ENCODE measurements at places on chromosomes 2 and 18. TPM values are rescaled to one million over a fixed set of nuclear protein-coding genes. Genes with fewer than 3 reads are reported as not detected.

The MROH2A gene
- total RNA-seq: not detected

The CHRND gene
- not detected for total RNA-seq

DNA sequence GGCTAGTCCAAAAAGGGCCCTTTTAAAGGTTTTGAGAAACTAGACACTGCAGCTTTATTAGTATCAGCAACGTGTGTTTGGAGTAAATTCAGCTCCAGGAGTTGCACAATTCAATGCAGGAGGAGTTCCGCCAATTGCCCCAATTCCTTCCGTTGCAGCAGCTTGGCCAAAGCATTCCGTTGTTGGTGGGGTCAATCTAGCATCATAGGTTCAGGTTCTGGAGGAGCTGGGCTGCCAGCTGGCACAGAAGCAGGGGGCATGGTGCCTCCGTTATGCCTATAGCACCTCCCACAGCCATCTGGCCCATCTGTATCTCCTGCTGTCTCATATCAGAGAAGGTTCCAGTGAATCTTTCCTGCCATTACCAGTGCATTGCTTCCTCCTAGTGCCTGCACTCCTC is 55.4 kb downstream of the REL start:
- no peaks in the 10 kb centered on the region for H3K36me3 ChIP-seq
- DNase-seq: no peak
- H3K27ac ChIP-seq: no peak overlapping the region
- no peak overlapping the region for H3K4me3 ChIP-seq
- no peaks in the 10 kb centered on the region for H3K4me1 ChIP-seq

- no peaks in the 10 kb centered on the region for H3K27me3 ChIP-seq
- H3K36me3 ChIP-seq: no peaks in the 10 kb centered on the region
- DNase-seq: peak; percentile 30
- H3K27ac ChIP-seq: no peak overlapping the region
- no peak overlapping the region for H3K4me3 ChIP-seq
Measured at GRCh38 chr18:58323866-58324762, 280.1 kb downstream of the NEDD4L start.

DNA sequence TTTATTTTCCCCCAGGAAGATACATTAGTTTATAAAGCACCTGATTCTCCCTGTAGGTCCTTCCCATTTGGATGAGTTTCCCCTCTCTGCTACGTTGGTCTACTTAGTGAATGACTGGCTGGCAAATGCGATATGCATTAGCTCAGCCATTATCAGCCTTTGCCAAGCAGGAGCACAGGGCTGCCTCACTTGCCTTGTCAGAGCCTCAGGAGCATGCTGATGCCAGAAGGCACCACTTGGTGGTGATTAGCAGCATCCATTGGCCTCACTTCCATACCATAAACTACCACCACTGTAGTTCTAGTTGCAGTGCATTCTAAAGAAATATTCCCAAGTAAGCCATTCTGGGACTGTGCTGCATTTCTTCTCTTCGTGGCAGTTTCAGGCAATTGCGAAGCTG is 442.8 kb upstream of the CHST9 start:
- no peaks in the 10 kb centered on the region for H3K4me1 ChIP-seq
- H3K27me3 ChIP-seq: no peaks in the 10 kb centered on the region
- no peak overlapping the region for H3K27ac ChIP-seq
- no peak overlapping the region for H3K4me3 ChIP-seq
- no peak for DNase-seq

GRCh38 chr2:62406573-62407043 is 99.4 kb downstream of the TMEM17 start:
- DNase-seq: no peak
- H3K27me3 ChIP-seq: no peaks in the 10 kb centered on the region
- no peaks in the 10 kb centered on the region for H3K36me3 ChIP-seq
- H3K4me3 ChIP-seq: no peak overlapping the region
- H3K27ac ChIP-seq: no peak overlapping the region
- peaks cover 6% of the 10 kb centered on the region for H3K4me1 ChIP-seq

DNA sequence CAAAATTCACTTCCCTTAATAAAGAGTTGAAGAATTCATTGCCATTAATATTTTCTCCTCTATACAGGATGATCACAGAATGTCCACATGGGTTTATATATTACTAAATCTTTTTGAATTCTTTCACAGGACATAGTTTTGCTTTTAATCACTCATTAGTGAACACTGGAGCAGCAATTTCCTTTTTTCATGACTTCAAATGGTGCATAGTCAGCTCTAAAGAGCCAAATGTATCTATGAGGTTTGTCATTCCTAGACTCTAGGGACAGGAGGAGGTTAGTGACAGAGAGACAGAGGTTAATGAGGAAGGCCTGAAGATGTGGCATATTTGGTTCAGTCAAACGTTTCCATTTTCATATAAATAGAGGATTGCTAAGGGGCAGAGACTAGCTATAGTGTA is 111.8 kb downstream of the FSHR start:
- no peak overlapping the region for H3K4me3 ChIP-seq
- DNase-seq: no peak
- H3K4me1 ChIP-seq: no peaks in the 10 kb centered on the region
- H3K36me3 ChIP-seq: no peaks in the 10 kb centered on the region
- no peaks in the 10 kb centered on the region for H3K27me3 ChIP-seq
- no peak overlapping the region for H3K27ac ChIP-seq

GRCh38 chr2:121866789-121867188 is 111.3 kb downstream of the TSN start:
- H3K27me3 ChIP-seq: no peaks in the 10 kb centered on the region
- no peaks in the 10 kb centered on the region for H3K36me3 ChIP-seq
- H3K4me3 ChIP-seq: no peak overlapping the region
- H3K27ac ChIP-seq: no peak overlapping the region
- DNase-seq: no peak

The AGXT gene
- total RNA-seq: not detected

DNA sequence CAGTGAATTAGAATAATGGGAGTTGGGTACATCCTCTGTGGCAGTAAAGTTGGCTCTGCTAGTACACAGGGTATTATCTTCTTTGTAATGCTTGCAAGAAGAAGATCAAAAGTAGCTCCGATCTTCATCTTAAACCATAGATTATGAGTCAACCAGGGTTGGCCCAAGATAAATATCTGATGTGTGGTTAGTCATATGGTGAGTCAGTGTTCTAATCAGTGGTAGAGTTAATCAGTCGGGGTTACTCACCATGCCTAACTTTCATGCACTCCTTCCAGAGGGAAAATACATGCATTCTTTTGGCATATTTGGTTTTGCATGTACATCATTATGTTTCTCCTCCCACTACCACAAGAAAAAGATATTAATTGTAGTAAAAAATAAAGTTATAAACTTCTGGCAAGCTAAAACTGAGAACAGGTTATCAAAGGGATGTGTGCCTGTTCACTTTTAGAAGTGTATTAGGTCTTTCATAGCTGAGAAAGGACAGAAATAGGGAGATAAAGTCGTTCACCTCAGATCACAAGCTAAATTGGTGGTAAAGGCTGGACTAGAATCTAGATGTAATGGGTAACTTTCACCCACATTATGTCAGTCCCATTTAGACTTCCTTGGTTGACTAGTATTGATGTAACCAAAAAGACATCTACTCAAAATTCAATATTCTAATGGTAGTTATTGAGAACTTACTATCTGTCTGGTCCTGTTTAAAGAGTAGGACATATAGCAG is 684.4 kb downstream of the IRS1 start:
- DNase-seq: peak; percentile 97
- no peak overlapping the region for H3K4me3 ChIP-seq
- H3K27me3 ChIP-seq: no peaks in the 10 kb centered on the region
- H3K4me1 ChIP-seq: peaks cover 22% of the 10 kb centered on the region
- H3K27ac ChIP-seq: peak overlapping the region; percentile 82

DNA sequence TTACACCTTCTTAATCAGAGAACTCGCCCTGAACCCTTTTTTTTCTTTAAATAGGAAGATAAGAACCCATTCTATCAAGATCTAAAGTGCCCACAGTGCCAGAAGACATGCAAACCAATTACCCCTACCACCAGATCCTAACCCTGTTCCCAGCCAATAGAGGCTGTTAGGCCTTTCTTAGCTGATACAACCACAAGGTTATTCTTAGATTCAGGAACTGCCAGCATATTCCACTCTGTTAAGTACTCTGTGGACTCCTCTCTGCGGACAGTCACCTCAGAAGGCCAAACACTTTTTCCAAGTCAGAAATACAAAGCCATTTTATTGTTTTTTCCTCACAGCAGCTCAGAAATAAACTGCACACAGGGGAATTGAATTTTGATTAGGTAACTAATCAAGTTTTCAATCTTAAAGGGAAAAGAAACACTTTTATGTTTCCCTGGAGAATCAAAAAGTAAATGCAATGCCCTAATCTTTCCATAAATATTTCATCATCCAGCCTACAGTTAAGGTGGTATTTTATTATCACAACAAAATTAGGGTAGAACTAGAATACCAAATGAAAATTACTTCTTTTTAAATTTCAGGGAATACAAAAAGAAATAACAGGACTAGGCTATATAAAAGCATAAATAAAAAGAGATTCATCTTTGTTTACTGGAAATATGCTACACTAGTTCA is 111.4 kb downstream of the NBAS start:
- no peak overlapping the region for H3K27ac ChIP-seq
- no peaks in the 10 kb centered on the region for H3K27me3 ChIP-seq
- H3K36me3 ChIP-seq: no peaks in the 10 kb centered on the region
- no peaks in the 10 kb centered on the region for H3K4me1 ChIP-seq
- no peak overlapping the region for H3K4me3 ChIP-seq

The KATNAL2 gene
- total RNA-seq: 4.6 TPM

DNA sequence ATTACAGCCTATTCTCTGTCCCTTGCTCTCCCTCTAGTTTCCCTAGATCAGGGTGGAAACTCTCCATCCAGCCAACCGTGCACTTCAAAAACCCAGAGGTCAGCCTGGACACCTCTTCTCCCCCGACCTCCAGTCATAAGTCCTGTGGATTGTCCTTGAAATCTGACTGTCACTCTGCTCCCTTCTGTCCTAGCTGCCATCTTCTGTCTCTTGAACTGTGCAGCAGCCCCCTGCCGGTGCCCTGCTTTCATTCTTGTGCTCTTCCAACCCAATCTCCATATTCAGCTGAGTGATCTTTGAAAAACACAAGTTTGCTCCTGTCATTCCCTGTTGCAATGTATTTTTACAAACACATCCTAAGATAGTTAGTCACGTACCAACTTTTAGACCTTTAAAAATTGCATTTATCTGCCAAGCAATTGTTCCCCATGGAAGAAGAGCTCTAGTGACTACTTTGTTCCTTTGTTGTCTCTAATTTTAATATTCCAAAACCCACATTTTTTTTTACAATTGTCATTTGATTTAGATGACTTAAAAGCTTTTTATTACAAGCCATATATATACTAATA is 254.3 kb downstream of the CAMKMT start:
- no peak for DNase-seq
- H3K27ac ChIP-seq: no peak overlapping the region
- no peak overlapping the region for H3K4me3 ChIP-seq
- no peaks in the 10 kb centered on the region for H3K27me3 ChIP-seq
- H3K36me3 ChIP-seq: no peaks in the 10 kb centered on the region
- H3K4me1 ChIP-seq: no peaks in the 10 kb centered on the region

GRCh38 chr2:166440313-166440712 is 53.7 kb downstream of the SCN7A start:
- H3K27me3 ChIP-seq: no peaks in the 10 kb centered on the region
- H3K36me3 ChIP-seq: no peaks in the 10 kb centered on the region
- H3K4me3 ChIP-seq: no peak overlapping the region
- no peak for DNase-seq
- no peaks in the 10 kb centered on the region for H3K4me1 ChIP-seq
- no peak overlapping the region for H3K27ac ChIP-seq

GRCh38 chr2:54194761-54195750 is 61.0 kb downstream of the TSPYL6 start:
- H3K36me3 ChIP-seq: no peaks in the 10 kb centered on the region
- no peak overlapping the region for H3K4me3 ChIP-seq
- H3K27me3 ChIP-seq: no peaks in the 10 kb centered on the region
- H3K27ac ChIP-seq: no peak overlapping the region
- H3K4me1 ChIP-seq: no peaks in the 10 kb centered on the region
- no peak for DNase-seq

DNA sequence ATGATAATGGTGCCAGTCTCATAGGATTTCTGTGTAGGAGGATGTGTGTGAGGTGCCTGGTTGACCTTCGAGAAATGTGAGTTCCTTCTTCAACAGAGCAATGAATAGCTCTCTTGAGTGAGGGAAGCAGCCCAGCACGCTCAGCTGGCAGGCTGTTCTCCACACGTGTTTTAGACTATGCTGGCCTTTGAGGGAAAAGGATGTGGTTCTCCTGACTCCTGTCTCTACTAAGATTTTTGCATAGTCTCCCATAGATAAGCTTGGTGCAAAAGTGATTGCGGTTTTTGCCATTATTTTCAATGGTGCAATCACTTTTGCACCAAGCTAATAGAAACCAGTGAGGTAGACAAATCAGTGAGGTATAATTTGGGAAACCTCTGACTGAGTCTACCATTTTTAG is 284.1 kb downstream of the SLC4A3 start:
- no peaks in the 10 kb centered on the region for H3K36me3 ChIP-seq
- no peak overlapping the region for H3K27ac ChIP-seq
- H3K4me1 ChIP-seq: no peaks in the 10 kb centered on the region
- H3K4me3 ChIP-seq: no peak overlapping the region
- no peak for DNase-seq

The NAT8 gene
- total RNA-seq: not detected

The IRS1 gene
- 29.1 TPM for total RNA-seq

DNA sequence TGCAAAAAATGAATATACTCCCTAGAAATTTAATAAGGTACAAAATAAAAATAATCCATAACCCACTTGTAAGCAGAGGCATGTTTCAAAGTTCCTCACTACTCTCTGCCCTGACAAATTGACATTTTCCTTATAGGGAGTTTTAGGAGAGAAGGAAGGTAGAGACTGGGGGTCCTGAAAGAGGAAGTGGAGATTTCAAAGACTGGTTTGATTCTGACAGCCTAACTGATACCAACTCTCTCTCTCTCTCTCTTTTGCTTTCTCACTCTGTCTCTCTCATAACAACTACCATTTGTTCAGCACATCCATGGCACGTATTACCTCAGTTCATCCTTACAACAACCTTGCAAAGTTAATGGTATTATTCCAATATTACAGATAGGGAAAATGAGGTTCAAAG is 18.6 kb downstream of the FZD7 start:
- H3K27ac ChIP-seq: no peak overlapping the region
- no peaks in the 10 kb centered on the region for H3K36me3 ChIP-seq

DNA sequence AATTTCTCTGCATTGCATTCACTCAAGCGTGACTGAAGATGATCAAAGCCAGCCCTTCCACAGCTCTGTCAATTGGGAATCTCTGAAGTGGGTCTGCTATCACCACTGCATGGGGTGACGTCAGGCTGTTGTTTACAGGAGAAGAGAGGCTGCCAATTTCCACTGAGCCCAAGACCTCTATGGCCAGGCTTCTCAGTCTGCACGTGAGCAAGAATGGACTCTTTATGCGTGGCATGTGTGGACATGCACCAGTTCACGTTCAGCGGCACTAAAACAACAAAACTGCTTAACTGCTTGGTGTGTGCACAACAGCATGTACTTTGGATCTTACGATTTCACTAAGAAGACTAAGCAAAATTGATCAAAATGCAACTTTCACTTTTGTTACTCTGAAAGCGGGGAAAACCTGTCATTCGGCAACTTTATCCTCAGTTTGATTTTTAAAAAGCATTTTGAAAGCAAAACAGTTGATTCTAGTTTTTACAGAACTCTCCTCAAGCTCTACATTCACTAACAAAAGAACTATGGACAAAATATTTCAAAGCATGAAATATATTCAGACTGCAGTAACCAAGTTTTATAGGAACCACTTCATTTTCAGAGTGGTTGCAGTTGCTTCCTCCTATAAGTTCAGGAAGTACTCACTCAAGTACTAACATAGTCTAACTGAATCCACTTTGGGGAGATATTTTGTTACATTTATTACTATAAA is 77.0 kb upstream of the SERTAD2 start:
- peaks cover 2% of the 10 kb centered on the region for H3K4me1 ChIP-seq
- DNase-seq: peak; percentile 85
- no peaks in the 10 kb centered on the region for H3K36me3 ChIP-seq
- H3K4me3 ChIP-seq: peak overlapping the region; percentile 31
- peak overlapping the region; percentile 60 for H3K27ac ChIP-seq

All from fibroblast of lung (primary cell).